ENCODE measurements at places on chromosomes 16 and 17. TPM values are rescaled to one million over a fixed set of nuclear protein-coding genes. Genes with fewer than 3 reads are reported as not detected.

DNA sequence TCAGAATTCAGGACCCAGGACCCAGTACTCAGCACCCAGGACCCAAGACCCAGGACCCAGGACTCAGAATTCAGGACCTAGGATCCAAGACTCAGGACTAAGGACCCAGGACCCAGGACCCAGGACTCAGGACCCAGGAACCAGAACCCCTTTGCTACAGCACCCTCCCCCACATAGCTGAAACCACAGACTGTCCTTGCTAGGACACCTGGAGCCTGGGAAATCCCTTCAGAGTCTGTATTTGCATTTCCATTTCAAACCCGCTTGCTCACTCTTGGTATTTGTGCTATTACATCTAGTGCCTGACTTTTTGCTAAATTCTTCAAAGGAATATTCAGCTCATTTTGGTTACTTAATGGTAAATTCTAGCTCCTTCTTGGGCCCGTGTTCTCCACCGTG, 275.8 kb upstream of the MAF start:
- no peak for DNase-seq

DNA sequence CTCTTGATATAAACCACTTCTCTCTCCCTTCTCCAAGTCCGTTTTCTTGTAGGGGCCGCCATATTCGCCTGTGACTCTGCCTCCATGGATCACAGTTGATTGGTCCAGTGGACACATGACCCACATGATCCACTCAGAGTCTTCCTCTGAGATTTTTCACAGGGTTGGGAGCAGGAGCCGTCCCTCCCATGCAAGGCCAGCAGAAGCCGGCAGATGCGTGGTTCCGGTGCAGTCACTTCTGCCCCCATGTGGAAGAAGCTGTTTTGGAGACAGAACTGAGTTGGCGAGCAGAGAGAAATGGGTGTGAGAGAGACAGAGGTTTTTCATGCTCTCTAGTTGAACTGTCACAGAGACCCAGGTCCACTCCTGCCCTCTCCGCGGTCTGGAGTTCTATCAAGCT, 83.3 kb downstream of the C16orf95 start:
- DNase-seq, result peak; percentile 23

- no peak for DNase-seq
Observed at GRCh38 chr16:81130126-81130525, 33.9 kb upstream of the GCSH start.

Gene CACNG3
- total RNA-seq, result not detected

DNA sequence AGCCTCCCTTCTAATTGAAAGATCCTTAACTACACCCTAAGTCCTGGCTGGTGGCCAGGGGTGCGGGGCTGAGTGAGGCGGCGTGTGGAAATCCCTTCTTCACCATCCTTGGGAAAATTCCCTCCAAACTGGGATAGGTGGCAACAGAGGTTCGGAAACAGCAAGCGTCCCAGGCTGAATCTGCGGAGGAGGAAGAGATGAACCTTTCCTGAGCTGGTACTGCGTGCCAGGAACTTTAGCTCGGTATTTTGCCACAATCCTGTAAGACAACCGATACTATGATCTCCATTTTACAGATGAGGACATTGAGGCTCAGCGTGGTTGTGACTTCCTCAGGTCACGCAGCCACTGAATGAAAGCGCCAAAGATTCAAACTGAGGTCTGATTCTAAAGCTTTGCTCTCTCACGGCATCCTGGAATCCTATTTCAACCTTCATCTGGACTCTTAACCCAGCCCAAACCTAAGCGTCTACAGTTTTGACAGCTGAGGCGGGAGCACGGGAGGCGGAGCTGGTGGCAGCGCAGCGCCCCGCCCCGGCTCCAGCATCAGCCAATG, 583 bp upstream of the CYLD start:
- peak; percentile 14 for DNase-seq

GRCh38 chr17:29195465-29196081, 15.4 kb upstream of the MYO18A start:
- no peak for DNase-seq

DNA sequence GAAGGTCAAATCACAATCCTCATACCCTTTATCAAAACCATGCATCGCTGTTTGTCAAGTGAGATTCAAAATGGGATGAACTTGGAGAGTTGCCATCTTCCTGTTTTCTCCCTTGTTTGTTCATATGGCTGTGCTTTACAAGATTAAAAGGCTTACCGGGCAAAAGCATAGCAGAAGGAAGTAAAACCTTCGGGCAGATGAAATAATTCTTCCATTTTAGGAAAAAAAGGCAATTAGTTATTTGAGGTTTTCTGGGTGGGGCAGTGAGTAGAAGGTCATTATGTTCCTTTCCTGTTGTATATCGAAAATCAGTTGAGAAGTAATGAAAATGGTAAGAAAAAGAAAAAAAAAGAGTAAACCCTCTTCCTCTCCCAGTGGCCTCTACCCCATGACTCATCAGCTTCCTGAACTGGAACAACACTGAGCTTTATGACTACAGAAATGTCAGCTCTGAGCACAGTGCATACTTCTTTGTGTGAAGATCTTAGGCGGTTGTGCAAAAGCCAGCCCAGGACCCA, 369.2 kb downstream of the CDH13 start:
- no peak for DNase-seq

Gene AXIN2
- total RNA-seq, result 0.49 TPM

DNA sequence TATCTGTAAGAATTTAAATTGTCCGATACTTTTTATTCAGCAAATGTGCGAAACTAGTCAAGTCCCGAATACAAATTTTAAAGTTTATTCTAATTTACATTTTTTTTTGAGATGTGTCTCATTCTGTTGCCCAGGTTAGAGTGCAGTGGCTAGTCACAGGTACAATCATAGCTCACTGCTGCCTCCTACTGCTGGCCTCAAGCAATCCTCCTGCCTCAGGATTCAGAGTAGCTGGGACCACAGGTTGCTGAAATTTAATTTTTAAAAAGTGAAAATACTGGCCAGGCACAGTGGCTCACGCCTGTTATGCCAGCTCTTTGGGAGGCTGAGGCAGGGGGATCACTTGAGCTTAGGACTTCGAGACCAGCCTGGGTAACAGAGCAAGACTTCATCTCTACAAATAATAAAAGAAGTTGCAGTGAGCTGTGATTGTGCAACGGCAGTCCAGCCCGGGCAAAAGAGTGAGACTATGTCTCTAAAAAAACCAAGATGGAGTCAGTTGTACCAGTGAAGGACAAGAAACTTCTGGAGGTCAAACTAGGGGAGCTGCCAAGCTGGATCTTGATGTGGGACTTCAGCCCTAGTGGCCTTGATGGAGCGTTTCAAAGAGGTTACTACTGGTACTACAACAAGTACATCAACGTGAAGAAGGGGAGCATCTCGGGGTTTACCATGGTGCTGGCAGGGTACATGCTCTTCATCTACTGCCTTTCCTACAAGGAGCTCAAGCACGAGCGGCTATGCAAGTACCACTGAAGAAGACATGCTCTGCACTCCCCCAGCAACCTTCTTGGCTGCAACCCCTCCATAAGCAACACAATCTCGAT, 5.6 kb downstream of the POLG2 start:
- peak; percentile 52 for DNase-seq

GRCh38 chr16:49810831-49811230, 45.1 kb downstream of the ZNF423 start:
- no peak for DNase-seq

Gene PLCG2
- total RNA-seq, result 3.4 TPM

DNA sequence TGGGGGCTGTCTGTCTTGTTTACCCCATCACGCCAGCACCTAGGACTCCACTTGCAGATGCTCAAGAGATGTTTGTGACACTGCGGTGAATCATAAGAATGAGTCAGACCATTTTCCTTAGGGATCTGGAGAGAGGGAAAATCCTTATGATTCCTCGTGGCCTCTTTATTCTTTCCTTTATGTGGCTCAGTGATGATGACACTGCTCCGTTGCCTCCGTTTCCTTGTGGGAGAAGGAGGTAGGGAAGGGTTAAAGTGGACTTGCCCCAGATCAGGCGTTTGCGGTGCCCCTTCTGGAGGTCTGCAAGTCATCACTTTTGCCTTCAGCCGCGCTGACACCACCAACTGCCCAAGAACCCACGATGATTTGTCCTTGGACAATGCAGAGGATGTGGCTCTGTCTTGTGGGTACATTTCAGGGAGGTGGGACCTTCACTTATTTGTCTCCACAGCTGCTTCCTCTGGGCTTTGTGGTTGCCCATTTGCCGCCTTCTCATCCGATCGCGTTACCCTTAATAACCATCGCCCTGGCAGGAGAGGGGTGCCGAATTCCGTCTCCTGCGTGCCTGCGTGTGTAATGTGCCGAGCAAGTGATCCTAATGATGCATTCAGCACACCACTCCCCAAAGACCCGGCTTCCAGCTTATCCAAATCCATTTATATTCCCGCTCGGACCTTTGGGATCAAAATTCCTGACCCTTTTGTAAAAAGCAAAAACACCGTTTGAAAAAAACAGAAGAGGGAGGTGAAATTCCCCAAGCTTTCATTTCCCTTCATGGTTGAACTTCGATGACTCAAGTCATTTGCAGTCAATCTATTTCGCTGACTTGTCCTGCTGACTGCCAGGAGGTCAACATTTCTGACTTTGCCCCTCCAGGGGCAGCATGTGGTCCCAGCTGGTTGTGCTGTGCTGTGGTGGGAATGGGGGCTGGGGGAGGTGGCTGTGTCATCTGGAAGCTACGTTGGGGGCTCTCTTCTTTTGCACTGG, 87.2 kb upstream of the IRX3 start:
- no peak for DNase-seq

- DNase-seq, result no peak
Observed at GRCh38 chr17:15464231-15464985, 3.0 kb downstream of the CDRT4 start.

DNA sequence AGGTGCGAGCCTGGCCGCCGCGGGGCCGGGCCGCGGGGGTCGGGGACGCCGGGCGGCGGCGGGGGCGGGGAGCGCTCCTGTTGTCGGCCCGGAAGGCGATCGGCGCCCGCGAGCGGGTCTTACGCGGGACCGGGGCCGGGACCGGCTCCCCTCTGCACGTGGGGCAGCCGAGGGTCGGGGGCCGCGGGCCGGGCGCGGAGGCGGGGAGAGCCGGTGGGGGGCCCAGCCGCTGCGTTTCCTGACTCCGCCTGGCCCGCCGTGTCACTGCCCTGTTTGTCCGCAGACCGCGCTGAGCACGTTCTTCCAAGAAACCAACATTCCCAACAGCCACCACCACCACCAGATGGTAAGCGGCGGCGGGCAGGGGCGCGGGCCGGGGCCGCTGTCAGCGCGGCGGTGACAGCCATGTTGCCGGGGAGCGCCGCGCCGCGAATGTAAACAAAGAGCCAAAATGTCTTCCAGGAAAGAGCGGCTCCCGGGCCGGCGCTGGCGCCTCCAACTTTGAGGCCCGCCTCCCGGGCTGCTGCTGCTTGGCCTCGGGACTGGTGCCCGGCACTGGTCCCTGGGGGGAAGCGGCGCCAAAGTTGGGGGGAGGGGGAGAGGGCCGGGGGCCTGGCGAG, 586 bp downstream of the UBALD2 start:
- peak; percentile 64 for DNase-seq

DNA sequence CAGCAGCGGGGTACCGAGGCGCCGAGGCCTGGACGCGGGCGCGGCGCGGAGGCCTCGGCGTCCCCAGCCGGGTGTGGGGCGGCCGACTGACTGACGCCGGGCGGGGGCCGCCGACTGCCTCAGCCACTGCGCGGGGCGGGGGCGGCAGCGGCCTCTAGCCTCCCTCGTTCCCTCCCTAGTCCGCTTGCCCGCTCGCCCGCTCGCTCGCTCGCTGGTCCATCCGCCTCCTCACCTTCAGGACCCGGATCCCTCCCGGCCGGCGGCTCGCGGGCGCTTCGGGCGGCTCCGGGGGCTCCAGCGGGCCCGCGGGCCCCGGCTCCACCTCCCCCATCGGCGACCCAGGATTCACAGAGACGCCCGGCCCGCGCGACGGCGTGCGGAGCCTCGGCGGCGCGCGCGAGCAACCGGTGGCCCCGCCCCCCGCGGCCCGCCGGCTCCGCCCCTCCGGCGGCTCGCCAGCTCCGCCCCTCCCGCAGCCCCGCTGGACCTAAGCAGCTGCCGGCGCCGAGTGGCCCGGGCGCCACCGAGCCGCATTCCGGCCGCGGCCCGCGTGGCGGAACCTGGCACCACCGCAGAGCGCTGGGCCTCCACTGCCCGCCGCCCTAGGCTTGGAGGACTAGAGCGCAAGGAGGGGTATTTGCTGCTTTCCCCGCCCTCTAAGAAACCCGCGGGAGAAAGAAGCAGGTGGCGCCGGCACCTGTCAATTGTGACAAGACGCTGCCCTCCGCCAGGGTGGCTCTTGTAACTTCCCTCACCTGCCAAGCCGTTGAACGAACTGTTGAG, 773 bp downstream of the PHLPP2 start:
- peak; percentile 89 for DNase-seq

DNA sequence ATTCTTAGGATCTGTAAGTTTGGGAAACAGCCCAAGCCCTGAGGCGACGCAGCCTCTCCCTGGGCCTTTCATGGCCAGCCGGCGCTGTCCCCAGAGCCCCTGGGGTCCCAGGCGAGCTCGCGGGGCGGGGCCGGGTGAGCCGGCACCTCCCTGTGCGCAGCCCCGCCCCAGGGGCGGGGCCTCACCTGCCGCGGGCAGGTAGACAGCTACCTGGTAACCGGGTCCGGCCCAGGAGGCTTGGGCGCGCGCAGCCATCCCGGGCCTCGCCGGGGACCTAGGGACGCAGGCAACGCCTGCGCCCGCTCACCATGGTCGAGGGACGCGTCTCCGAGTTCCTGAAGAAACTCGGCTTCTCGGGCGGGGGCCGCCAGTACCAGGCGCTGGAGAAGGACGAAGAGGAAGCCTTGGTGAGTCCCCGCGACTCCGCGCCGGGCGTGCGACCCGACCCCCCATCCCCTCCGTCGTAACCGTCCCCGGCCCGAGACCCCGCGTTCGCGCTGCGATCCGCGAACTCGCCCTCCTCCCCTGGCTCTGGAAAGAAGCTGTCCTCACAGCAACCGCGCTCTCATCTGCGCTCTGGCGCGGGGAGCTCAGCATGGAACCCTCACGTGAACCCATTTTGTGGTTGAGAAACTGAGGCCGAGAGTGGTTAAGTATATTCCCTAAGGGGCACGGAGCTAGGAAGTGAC, at the start of gene ATP2C2:
ATP2C2 (plus strand) TSS at position 231 of the 689 bp plus-strand sequence; CDS start at position 309, 78 bp downstream.
- DNase-seq, result peak; percentile 91

Gene EPOP
- total RNA-seq, result 20.9 TPM

Gene FBXW10
- 0.50 TPM for total RNA-seq

Gene TPSB2
- total RNA-seq, result not detected

- peak; percentile 43 for DNase-seq
Observed at GRCh38 chr16:72961115-72961832, 86.7 kb downstream of the ZFHX3 start.

DNA sequence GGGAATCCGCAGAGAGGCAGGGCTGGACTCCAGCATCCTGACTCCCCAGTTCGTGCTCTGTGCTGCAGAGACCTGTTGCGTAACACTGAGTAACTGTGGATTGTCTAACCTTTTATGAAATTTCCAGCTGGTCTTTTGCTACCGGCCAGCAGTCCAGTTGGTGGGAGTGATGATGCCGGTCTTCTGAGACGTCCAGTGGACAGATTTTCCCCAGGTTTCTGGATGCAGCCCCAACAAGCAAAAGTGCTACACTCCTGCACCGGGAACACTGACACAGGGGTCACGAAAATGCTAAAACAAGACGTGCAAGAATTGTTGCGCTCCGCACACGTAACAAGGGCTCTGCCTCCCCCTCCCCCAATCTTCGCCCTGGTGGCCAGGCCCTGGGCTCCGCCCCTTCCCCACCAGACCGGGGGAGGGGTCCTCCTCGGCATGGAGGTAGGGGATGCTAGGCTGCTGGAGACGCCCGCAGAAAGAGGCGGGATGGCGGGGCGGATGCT, 701 bp upstream of the MRC2 start:
- no peak for DNase-seq

Data from Calu3 (cell line).